Trophoblast cell (in vitro differentiated cells and primary cell): ENCODE measurements at places on chromosomes 6 and 20.

GRCh38 chr6:158256746-158257424, 55.4 kb upstream of the TULP4 start:
- no peak for DNase-seq

GRCh38 chr6:129381885-129382284, 328.1 kb downstream of the ARHGAP18 start:
- no peak for DNase-seq

DNA sequence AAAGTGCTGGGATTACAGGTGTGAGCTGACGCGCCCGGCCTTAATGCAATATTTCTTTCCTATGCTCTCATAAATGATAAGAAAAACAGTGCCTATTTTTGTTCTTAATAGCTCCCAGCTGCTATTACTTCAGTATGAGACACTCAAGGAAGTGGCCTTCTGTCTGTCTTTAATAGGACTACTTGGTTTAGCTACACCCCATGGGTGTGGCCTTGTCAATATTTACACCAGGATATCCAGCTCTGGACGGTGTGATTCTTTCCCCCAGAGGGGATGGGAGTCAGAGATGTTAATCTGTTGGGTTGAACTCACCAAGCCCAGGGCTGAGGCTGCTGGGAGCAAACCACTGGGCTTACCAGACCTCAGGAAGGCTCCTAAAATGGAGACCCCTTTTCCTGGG, 134.2 kb downstream of the CEP57L1 start:
- DNase-seq: no peak

DNA sequence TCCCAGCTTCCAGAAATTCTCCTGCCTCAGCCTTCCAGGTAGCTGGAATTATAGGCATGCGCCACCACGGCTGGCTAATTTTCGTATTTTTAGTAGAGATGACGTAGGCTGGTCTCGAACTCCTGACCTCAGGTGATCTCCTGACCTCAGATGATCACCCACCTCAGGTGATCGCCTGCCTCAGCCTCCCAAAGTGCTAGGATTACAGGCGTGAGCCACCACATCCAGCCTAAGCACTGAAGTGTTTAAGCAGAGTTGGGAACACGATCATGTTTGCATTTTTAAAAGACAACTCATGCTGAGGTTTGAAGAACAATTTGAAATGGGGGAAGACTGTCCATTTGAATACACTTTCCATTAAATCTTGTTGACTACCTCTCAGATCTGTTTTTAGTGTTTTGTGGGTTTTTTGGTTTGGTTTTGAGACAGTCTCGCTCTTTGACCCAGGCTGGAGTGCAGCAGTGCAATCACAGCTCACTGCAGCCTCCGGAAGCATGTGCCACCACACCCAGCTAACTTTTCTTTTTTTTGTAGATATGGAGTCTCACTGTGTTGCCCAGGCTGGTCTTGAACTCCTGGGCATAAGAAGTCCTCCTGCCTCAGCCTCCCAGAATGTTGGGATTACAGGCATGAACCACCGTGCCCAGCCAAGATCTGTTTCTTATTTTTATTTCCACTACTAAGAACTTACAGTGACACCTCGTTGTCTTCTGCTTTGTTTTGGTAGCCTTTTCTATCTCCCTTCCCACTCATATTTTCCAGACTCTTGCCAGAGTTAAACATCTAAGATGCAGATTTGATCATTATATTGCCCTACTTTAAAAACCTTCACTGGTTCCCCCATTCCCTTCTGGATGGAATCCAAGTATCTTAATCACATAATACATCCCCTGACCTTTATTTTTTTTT, 5.5 kb downstream of the CASP8AP2 start:
- DNase-seq: peak; percentile 11

DNA sequence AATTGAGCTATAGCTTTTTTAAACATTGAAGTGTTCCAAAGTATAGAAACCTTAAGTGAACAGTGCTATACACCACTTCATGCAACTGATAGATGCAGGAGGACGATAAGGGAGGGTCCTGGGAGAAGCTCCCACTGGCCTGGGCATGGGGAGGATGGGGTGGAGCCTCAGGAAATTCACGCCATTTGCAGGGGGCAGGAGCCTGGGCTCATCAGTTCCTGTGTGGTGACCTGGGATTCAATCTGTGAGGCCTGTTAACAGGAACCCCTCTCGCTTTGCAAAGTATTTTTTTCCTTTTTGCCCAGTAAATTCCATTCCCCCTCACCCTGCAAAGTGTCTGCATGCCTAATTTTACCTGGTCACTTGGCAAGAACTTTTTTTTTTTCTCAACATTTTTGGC, 11.0 kb upstream of the ASCC3 start:
- no peak for DNase-seq

DNA sequence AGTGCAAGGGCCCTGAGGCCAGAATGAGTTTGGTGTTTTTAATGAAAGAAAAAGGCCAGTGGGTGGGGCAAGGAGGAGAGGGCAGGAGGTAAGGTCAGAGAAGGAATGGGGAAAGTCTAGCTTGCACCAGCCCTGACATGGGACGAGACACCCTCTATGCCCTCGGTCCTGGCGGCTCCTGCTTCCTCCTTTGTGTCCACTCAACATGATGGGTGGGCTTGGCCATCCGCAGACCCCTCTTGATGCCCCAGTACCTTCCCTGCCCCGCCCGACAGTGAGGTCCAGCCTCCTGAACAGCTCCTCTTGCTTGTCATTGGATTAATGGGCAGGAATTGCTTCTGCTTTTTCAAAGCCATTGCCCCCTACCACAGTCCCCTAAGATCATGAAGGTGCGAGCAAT, 33.6 kb upstream of the ANGPT4 start:
- DNase-seq: no peak

DNA sequence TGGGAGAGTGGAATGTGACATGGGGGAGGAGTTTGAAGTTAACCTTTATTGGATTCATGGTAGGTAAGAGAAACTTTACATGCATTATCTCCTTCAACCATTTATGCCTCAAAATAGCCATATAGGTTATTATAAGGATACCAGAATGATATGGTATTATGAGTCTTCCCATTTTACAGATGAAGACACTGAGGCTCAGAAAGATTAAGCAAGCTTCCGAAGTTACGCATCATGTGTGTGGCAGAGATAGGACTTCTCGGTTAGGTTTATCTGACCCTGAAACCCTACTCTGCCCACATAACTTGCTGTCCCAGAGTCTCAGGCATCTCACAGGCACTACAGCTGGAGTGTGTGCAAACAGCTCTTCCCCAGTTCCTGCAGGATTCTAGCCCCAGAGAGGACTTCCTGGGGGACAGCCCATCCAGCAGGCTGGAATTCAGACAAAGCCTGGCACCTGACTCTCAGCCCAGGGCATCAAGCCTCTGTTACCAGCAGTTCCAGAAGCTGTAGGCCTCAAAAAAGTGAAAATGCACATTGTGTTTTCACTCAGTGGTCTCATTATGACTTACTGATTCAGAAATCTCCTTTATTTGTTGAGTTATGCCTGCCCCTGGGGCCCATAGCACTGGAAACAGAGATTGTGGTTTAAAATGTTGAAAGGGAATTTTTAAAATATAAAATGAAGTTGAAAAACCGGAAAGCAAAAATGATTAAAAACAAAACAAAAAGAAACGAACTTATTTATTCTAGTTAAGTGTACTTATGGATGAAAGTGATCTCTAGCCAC, 512.8 kb upstream of the CHD6 start:
- DNase-seq: no peak

DNA sequence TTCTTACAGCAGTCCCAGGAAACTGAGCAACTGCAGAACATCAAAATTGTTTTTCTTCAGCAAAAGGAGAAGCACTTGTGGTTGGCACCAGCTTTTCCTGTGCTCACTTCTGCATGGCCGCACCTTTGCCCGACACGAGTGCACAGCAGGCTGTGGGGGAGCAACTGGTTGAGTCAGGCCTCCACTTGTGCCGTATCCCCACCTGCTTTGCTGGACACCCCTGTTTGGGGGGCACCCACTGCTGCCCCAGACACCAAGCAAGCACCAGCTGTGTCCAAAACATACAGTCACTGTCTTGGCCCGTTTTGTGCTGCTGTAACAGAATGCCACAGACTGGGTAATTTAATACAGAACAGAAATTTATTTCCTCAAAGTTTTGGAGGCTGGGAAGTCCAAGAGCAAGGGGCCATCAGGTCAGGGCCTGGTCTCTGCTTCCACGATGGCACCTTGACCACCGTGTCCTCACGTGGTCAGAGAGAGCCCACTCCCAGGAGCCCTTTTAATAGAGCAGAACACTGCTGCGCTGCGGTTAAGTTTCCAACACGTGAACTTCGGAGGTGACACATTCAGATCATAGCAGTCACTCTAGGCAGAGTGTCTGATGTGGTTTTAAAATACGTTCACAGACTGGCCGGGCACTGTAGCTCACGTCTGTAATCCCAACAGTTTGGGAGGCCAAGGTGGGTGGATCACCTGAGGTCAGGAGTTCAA, 8.7 kb upstream of the GMEB2 start:
- DNase-seq: no peak
